ENCODE measurements at places on chromosomes 12 and 14.

- DNase-seq = peak; percentile 69
Measured at GRCh38 chr14:63470962-63471793, 72.0 kb downstream of the PPP2R5E start.

DNA sequence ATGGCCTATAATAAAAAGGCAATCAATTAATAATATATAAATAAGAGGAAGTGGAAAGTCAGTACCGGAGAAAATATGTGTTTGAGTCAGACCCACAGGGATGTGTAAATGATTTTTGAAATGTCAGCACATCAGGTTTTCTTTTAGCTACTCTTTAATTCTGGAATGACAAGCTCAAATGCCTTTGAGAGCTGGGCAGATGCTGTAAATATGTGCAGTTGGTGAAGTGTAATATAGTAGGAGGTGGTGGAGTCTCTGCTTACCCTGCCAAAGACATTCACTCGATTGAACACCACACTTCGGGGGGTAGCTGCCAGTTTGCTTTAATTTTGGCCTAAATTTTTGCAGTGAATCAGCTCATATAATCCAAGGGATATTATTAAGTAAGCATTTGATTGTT, 93.0 kb downstream of the PLEKHA5 start:
- no peak for DNase-seq

- DNase-seq = peak; percentile 58
Measured at GRCh38 chr12:32947206-32948067, 50.9 kb upstream of the PKP2 start.

- no peak for DNase-seq
Measured at GRCh38 chr12:20520532-20520931, 152.2 kb downstream of the PDE3A start.

- DNase-seq = peak; percentile 89
Measured at GRCh38 chr12:130335517-130336392, 1.9 kb upstream of the PIWIL1 start.

GRCh38 chr12:81314903-81315531, 237.1 kb downstream of the ACSS3 start:
- DNase-seq = no peak

DNA sequence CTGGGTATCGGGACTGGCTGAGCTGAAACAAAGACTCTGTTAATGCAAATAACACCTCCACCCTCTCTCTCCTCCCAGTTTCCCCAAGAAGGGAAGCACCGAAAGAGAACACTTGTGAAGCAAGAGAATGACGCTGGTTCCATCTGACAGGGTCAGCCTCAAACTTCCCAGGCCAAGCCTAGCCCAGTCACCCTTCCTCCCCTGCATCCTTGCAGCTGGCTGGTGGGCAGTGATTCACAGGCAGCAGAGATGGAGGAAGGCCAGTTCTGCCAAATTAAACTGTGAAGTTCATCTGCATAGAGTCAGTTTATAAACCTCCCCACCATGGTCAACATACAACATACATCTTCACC, 2.8 kb downstream of the LRRC74A start:
- no peak for DNase-seq

DNA sequence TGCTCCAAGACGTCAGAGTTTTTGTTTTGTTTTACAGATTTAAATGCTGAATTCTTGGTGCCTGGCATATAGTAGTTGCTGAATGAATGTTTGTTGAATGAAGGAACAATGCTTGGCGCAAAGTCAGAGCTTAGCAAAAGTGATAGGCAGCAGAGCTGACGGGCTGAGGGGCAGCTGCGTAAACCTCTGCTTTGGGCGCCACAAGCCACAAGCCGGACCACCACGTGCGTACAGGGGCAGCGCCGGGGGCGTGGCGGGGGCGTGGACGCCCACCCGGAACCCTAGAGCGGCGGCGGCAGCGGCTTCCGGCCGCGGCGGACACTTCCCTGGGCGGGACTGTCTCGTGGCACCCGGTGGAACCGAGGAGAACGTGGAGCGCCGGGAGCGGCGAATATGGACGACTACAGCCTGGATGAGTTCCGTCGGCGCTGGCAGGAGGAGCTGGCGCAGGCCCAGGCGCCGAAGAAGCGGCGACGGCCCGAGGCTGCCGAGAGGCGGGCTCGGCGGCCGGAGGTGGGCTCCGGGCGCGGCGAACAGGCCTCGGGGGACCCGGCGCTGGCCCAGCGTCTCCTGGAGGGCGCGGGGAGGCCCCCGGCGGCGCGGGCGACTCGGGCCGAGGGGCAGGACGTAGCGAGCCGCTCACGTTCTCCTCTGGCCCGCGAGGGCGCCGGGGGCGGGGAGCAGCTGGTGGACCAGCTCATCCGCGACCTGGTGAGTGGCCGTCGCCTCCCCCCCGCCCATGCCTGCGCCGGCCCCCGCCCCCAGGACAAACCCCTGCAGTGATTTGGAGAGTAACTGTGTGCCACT, at the start of gene FBXW8:
FBXW8 (plus strand) TSS at position 306 of the 807 bp plus-strand sequence; CDS start at position 394, 88 bp downstream.
- DNase-seq = peak; percentile 93

GRCh38 chr12:100435957-100436356, 37.7 kb upstream of the NR1H4 start:
- DNase-seq = no peak

- no peak for DNase-seq
Measured at GRCh38 chr12:115257791-115258190, 573.8 kb upstream of the TBX3 start.

GRCh38 chr12:65189028-65189718, 19.8 kb downstream of the LEMD3 start:
- no peak for DNase-seq

GRCh38 chr12:95978351-95978750, 17.8 kb downstream of the HAL start:
- DNase-seq = no peak

DNA sequence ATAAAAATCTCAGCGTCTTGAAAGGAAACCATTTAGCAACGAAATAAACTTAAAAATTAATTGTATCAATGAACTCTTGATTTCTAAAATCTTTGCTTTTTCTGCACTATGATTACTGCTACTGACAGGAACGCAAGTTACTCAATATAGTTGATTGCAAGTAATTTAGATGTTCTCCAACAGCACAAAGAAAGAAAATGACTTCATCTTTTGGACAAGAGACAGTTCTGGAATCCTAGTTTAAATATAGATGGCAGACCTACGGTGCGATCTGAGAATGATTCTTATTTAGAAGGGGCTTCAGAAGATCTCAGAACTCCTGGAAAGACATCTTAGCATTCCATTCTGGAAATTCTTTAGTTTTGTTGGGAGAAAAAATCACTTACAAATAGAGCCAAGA, 1.4 kb upstream of the SUDS3 start:
- no peak for DNase-seq

DNA sequence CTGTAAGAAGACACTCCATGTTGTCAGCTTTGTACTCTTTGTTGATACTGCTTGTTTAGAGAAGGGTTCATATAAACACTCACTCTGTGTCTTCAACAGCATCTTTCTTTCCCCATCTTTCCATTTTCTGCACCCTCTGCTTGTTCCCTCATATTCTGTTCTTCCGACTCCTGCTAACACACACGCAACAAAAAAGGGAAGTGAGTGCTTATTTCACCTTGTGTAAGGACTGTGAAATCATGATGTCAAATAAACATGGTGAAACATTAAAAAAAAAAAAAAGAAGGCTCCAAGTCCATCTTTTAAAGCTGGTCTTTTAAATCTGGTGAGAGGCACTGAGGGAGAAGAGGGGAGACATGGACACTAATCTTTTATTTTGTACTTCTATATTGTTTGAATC, 145.4 kb downstream of the RPAP3 start:
- DNase-seq = no peak

DNA sequence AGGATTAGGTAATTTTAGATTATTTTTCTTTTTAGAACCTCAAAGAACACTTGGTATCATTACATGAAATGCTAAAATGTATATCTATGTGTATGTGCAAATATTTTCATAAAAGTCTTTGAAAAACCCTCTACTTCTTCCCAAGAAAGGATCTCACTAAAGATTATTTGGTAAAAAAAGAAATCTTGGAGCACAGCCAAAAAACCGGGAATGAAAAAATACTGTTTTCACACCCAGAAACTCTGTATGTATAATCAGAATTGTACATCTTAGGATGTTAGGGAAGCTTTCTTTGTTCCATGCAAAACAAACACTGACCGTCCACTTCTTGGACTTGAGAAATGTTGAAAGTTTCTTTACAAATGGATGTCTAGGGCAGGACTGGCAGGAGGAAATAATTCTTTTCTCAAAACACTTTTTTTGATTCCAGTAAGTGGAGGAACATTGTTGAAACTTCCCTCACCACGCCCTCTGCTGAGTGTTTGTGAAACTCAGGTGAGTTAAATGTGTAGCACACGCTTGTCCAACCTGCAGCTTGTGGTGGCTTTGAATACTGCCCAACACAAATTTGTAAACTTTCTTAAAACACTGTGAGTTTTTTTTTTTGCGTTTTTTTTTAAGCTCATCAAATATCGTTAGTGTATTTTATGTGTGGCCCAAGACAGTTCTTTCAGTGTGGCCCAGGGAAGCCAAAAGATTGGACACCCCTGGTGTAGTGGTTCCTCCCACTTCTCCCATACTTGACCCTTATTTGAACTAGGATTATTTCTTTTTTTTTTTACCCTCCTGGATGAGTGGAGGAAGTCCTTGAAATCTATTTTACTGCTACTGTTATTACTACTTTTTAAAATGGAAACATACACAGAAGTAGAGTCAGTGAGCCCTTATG, 26.6 kb downstream of the FBXO34 start:
- DNase-seq = peak; percentile 90

DNA sequence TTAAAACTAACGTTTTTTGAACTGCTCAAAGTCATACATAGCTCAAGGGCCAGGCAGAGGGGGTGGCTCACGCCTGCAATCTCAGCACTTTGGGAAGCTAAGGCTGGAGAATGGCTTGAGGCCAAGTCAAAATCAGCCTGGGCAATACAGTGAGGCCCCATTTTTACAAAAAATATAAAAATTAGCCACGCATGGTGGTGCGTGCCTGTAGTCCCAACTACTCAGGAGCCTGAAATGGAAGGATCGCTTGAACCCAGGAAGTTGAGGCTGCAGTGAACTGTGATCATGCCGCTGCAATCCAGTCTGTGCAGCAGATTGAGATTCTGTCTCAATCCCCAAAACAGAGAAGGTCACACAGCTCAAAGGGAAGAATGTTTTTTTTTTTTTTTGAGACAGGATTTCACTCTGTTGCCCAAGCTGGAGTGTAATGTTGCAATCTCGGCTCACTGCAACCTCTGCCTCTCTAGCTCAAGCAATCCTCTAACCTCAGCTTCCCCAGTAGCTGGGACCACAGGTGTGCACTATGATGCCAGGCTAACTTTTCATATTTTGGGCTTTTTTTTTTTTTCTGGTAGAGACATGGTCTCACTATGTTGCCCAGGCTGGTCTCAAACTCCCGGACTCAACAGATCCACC, 2.9 kb downstream of the RBM23 start:
- DNase-seq = no peak

DNA sequence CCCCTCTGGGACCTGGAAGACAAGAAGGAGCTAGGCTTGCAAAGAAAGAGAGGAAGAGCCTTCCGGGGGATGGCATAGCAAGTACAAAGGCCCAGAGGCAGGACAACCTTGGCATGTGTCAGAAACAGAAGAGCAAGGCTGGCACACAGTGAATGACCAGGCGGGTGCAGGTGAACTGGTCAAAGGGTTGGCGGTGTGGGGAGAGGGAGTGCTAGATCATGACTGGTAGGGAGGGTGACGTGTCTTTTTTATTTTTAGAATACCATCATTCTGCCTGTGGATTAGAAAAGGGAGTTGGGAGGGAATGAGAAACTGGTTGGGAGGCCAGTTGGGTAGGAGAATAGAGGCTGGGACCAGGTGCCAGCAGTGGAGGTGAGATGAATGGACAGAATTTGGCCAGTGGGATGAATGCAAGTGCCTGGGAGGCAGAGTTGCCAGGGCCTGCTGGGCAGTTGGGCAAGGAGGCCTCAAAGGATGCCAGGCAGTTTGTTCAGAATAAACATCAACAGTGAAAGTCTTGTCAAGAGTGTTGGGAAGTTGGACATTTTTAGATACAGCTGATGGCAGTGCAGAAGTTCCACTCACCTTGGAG, 168.3 kb downstream of the CACNA1C start:
- DNase-seq = no peak

DNA sequence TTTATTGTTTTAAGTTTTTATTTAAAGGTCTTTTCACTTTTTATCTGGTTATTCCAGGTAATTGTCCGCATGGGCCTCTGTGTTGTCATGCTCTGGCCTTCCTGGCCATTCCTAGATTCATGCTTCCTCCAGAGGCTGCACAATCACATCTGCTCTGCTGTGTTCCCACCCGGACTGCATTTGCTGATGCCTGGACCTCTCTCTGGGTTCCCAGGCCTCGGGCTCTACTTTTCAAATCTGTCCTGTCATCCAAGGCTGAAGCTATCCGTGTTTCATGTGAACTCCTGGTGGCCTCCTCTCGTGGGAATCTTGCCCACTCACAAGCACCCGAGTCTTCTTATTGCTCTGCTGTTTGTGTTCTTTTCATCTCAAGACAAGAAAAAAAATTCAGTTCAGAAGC, 16.1 kb upstream of the VDR start:
- no peak for DNase-seq

- no peak for DNase-seq
Measured at GRCh38 chr14:99937475-99938244, 127.6 kb upstream of the EVL start.

DNA sequence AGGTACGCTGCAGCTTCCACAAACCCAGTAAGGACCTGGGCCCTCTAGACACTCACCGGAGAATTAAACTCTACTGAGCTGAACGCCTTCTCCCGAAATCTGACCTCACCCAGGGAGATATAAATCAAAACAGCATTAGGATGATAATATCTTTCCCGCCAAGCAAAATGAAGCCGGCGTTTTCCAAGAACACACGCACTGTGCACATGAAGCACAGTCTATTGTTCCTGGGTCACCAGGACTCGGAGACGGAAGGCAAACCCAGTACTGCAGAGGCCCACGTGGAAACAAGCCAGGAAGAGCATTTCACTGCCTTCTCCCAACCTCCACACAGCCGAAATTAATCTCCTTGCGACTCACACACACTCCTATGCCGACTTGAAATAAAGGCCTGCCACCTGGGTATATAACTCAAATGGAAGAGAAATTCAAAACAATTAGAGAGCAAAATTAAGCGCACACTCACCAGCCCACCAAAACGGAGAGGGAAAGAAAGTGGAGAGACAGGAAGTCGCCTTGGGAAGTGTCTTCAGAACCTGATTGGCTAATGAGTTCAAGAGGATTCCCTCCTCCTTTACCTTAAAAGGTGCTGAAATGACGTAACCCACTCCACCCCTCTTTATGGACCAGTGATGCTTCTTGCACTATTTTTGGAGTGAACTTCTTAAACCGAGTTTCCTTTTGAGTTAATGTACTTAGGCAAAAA, at the start of gene CCNB1IP1:
CCNB1IP1 (minus strand) TSS at position 492 of the 706 bp plus-strand sequence. CDS start 16,756 bp downstream, outside the sequence.
- peak; percentile 82 for DNase-seq

DNA sequence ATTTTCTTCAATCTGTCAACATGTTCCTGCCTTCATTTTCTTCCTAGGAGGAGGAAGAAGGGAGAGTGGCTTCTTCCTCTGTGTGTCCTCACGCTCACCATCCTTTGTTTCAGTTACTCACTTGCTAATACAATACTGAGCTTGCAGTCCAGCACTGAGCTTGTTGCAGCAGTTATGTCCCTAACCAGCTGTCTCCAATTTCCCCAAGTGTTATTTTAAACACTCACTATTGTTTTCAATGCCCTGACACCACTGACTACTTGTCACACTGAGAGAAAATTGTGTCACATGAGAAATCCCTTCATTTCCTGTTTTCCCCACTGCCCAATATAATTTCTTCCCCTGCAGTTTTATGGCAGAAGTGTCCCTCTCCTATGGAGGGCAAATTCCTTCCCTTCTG, 53.4 kb downstream of the HSD17B6 start:
- DNase-seq = no peak
